ENCODE measurements at places on chromosomes 2 and 18. TPM values are rescaled to one million over a fixed set of nuclear protein-coding genes. Genes with fewer than 3 reads are reported as not detected.

TGFBRAP1 gene
- 18.8 TPM for total RNA-seq

SERPINB11 gene
- total RNA-seq: not detected

SCN7A gene
- total RNA-seq: 6.3 TPM

NCK2 gene
- 93.7 TPM for total RNA-seq

SMYD5 gene
- total RNA-seq: 17.0 TPM

RETREG2 gene
- total RNA-seq: 90.6 TPM

SERPINB3 gene
- not detected for total RNA-seq

Data from endothelial cell (in vitro differentiated cells).